ENCODE measurements at places on chromosomes 4 and X.

DNA sequence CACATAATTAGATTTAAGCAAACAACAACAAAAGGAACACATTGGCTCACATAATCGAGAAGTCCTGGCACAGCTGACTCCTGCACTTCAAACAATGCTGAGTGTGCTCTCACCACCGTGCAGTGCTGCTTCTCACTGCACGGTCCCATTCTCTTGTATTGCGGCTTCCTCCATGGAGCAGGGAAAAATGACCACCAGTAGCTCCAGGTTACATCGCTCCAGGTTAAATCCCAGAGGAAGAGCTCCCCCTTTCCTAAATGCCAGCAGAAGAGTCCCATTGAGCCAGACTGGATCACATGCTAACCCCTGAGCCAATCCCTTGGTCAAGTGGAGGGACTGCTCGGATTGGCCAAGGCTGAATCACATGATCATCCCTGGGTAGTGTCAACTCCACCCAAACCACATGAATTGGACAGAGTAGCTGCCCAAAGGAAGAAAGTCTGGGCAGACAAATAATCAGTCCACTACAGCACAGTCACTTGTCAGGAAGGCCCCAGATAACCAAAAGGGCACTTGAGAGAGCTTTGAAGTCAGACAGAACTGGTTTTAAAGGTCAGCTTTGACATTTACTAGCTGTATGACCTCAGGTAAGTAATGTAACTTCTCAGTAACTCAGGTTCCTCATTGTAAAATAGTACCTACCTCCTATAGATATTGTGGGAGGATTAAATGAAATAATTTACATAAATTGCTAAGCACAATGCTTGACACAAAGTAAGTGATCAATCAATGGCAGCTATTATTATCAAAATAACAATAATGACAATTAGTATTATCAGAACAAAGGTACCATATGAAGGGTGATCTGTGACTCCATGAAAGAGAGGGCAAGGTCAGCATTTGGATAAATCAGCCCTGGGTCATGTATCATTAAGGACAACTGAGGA lies 14.3 kb downstream of the TEC start:
- no peak for DNase-seq

GRCh38 chr4:148052448-148052847 lies 320.6 kb downstream of the ARHGAP10 start:
- no peak for DNase-seq

- DNase-seq: no peak
Observed at GRCh38 chrX:119763181-119763580, 4.8 kb downstream of the SOWAHD start.

DNA sequence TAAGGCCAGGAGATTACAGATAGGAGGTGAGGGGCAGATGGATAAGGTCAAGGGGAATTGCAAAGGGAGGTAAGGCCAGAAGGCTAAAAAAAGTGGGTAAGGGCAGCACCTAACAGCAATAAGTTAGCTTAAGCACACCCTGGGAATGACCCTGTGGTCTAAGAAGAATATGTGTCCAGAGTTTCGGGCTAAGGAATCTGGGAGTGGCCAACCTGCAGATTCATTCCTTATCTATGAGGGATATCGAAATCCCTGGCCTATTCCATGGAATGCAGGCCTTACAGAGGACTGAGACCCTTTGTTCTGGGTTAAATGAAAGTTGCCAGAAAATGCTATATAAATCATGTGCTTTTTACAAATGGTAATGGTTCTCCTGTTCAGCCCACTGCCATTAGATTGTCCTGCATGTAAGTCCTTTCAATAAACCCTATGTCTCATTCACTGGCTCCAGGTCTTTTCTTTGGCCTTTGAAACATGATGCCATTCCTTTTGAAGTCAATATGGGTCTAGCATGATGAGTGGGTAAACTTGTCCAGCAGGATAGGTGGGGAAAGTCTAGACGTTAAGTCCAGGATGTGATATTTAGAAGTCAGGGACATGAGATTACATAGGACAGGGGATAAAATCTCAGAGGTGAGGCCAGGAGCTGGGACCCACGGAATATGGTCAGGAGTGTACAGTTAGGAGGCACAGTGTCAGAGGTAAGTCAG lies 226.2 kb downstream of the TACR3 start:
- DNase-seq: no peak

- DNase-seq: no peak
Observed at GRCh38 chr4:152054731-152055130, 293.9 kb upstream of the GATB start.

DNA sequence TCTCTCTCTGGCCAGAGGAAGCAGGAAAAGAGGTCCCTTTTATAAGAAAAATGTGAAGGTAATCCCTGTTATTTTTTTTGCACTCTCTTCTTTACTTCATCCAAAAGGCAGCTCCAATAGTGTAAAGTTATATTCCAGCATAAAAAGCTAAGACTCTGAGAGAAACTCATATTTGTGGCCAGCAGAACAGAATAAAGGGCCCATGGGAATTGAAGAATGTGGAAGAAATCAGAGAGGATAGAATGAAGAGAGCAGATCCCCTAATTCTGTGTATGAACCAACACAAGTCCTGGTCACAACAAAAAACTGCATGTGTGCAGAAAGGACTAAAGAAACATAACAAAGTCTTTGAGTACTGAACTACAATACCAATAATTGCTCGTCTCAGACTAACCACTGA lies 22.3 kb downstream of the RPS6KA6 start:
- no peak for DNase-seq

DNA sequence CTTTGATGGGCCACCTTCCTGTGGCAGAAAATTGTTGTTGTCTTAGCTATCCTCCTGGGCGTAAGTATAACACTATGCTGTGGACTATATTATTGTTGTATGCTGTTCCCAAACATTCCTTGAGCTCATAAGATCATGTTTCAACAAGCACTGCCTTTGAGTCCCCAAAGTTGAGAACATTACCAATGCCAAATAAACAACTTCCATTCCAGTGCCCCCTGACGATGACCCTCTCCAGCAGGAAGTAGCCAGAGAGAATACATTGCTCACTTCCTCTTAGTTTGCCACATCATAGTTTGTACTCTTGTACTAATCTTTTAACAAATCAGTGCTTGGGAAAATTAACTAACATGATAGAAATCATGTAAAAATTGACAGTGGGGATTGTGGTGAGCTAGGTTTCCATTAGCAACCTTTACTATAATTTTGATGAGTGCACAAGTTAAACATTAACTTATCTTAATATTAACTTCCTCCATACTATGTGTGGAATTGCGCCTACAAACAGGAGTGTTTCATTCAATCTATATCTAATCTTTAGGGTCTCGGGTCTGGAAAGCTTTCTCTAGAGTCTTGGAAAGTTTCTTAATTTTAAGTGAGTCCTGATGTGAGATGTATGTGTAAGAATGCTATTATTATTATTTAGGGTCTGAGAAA lies 20.3 kb upstream of the DHX15 start:
- DNase-seq: peak; percentile 22

GRCh38 chrX:100721328-100721727 lies 10.6 kb downstream of the SYTL4 start:
- no peak for DNase-seq

DNA sequence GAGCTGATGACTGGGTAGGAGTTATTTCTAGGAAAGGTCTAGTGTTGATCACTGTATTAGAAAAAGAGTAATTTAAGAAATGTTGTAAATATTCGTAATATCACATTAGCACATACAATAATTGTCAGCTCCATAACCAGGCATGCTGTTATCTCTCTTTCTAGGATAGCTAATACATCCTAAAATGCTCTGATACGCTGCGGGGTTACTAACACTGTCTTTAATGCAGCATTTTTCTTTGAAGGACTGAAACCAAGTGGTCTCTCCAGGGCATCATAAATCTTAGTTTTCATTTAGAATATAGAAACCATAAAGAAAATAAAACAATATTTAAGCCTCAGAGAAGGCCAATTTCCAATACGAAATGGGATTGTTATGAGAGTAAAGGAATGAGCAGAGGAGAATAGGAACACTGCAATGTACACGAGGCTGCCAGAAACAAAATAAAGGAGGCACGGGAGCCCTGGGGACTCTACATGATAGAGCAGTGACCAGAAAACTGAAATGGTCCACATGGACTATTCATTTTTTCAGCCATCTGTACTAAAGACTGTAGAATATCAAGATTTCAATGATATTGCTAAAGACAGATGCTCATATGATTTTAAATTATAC lies 1606.7 kb upstream of the AGA start:
- DNase-seq: no peak
